Caudate nucleus (tissue), 63 donors: ENCODE measurements at places on chromosomes 6 and 20.

- no peak for DNase-seq
Observed at GRCh38 chr6:145783796-145784195, 30.8 kb downstream of the FBXO30 start.

DNA sequence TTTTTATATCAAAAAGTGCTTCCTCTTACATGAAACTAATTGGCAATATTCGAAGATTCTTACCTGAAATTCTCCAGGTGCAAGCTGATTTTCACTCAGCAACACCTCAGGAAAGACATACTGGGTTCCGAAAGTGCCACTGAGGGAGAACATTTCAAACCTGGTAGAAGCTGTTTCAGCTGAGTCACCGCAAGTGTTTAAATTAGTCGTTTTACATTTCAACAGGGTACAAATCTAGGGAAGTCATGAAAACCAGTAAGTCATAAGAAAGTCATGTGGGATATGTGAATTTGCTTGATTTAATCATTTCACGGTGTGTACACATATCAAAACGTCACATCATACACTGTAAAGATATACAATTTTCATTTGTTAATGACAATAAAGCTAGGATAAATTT, 25.3 kb upstream of the TAAR1 start:
- no peak for DNase-seq

GRCh38 chr6:125765944-125766343, 16.5 kb downstream of the HEY2 start:
- DNase-seq: no peak

GRCh38 chr6:44733868-44734267, 346.4 kb downstream of the CDC5L start:
- no peak for DNase-seq

- no peak for DNase-seq
Observed at GRCh38 chr20:8127553-8128255, 4.4 kb upstream of the PLCB1 start.

DNA sequence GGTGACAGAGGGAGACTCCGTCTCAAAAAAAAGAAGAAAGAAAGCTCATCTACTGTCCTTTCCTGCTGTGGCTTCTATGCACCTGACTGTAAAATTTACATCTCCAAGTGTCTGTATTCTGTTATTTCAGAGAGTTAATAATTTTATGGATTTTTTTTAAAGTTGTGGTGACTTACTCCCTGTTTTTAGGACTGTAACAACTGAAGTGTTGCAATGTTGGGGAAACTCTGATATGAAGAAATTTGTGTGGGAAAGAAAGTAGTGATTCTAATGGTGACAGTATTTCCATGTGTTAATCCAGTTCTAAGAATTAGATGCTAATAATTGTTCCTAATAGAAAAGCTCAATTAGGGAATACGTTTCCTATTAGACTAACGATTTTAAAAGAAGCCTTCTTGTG, 27.4 kb downstream of the STX11 start:
- no peak for DNase-seq

DNA sequence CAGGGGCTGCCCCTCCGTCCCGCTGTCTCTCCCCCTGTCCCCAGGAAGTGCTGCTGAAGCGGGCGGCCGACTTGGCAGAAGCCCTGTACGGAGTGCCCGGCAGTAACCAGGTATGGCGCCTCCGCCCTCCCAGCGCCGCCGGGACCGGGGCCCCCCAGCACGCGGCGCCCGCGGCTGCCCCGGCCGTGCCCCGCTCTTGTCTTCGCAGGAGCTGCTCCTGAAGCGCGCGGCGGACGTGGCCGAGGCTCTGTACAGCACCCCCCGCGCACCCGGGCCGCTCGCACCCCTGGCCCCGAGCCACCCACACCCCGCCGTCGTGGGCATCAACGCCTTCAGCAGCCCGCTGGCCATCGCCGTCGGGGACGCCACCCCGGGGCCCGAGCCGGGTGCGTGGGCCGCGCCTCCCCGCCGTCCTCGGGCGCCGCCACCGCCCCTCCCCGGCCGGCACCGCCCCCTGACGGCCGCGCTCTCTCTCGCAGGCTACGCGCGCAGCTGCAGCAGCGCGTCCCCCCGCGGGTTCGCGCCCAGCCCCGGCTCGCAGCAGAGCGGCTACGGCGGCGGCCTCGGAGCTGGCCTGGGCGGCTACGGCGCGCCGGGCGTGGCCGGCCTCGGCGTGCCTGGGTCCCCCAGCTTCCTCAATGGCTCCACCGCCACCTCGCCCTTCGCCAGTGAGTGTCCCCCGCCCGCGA, 48.4 kb downstream of the CPXM1 start:
- DNase-seq: no peak

DNA sequence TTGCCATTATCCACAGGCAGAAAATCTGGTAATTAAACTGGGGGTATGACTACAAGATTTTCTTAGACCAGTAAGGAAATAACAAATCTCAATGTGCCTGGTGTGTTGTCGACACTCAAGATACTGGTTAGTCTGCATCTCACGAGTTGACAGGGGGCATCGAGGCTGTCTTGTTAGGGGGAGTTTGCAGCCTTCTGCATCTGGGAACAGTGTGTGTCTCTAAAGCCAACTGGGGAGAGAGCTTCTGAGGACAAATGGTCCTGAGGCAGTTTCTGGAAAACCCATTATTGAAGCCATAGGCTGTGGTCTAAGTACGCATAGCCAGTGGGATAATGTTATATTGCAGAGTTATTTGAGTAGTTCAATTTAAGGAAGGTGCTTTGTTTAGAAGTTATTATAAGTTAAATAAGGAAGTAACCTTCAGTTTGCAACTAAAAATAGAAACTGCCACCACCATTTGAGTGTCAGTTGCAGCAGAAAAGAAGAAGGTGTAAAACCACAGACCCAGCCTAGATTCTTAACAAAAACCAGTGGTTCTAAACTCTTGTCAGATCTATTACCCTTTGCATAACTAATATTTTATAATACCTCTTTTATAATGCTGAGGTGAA, 15.4 kb upstream of the MAPK13 start:
- no peak for DNase-seq

GRCh38 chr20:1001116-1001515, 995 bp downstream of the RSPO4 start:
- DNase-seq: no peak

- DNase-seq: no peak
Observed at GRCh38 chr20:10659651-10660601, 13.9 kb downstream of the JAG1 start.

GRCh38 chr6:36109092-36109491, 21.2 kb upstream of the MAPK13 start:
- no peak for DNase-seq

GRCh38 chr6:31171931-31172905, 1.7 kb upstream of the POU5F1 start:
- DNase-seq: no peak

GRCh38 chr6:131038597-131039344, 24.3 kb downstream of the EPB41L2 start:
- DNase-seq: no peak

- no peak for DNase-seq
Observed at GRCh38 chr6:51842061-51842803, 245.2 kb downstream of the PKHD1 start.

- DNase-seq: no peak
Observed at GRCh38 chr6:128827675-128828464, 55.1 kb upstream of the LAMA2 start.

DNA sequence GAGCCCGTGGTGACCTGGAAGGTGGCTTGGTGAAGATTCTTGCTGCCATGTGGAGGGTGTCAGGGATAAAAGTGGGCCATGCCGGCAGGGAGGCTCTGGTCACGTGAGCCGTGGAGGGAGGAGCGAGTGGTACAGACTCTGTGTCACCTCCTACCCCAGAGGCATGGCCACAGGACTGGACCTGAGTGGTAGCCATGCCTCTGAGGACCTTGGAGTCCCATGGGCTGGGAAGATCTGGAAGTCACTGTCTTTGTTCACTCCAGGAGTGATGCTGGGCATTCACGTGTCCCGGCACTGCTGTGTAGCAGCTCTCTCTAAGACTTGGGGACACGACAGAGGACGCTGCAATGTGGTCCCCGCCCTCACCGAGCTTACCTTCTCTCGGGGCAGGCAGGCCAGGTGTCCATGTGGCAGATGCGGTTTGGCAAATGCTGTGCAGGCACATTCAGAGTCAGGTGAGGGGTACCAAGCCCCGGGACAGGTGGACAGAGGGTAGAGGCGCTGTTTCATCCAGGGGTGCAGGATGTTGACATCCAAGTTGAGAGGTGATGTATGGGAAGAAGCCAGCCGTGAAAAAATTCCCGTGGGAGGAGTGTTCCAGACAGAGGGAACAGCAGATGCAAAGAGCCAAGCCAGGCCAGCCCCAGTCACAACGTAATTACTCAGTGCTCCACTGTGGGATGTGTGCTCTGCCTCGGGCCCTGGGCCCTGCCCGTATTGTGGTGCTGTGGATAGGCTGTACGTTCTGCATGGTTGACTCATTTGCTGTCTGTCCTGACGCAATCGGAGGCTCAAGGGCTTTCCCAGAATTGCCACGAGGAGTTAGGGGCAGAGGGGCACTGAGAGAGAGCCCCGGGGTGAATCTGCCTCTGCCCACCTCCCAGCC, 307.8 kb downstream of the TAF4 start:
- no peak for DNase-seq

DNA sequence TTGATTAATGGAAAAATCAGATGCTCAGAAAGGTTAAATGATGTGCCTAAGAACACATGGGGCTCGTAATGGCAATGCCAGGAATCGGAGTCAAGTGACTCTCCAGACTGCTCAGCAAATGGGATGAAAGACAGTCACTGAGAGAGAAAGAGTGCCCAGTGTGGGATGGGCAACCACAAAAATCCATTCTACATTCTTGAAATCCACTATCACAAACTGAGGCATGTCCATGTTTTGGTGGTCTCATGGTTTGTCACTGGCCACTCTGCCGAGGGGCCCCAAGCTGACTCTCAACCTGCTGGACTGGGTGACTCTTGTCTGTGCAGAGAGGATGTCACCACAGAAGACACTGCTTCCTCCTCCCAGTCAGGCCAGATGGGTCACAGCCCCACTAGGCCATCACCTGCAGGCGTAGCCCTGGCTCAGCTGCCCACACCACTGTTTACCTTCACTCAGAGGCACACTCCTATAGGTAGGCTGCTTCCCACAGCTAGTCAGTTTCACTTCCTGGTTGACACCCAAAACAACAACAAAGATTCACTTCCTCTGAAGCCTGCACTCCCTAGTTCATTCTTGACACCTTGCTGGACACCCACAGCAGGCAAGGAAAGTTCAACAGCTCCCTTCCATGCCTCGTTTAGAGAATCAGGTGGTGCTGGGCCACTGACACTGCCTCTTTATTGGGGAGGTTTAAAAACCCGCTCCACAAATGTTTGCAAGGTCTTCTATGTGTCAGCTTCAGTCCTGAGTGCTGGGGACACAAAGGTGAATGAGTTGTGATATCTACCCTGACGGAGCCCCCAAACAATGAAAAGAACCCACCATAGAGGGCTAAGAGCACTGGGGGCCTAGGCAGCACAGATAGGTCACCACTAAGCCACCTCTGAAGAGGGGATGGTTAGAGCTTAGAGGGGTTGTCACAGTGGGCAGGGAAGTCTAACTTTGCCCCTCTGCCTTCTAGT, 21.7 kb downstream of the MAP1LC3A start:
- DNase-seq: no peak

- DNase-seq: no peak
Observed at GRCh38 chr6:109010705-109011102, 83.9 kb downstream of the SESN1 start.

DNA sequence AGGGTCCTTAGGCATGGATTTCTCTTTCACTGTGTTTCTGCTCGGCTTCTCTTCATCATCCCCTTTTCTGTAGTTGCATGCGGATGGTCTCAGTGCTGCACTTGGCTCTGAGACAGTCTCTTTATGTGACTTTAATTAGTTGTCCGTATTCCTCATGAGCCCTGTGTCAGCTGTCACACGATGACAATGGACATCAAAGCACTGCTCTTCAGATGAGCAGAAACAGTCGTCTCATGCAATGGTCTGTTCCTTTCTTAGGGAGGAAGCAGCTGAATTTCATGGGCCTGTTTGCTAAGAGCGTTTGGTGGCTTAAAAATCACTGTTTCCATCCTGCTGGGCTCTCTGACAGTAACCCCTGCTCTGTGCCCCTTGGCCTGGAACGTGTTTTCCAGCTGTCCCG, 64.9 kb downstream of the SYTL3 start:
- DNase-seq: no peak

- DNase-seq: no peak
Observed at GRCh38 chr6:144535630-144536029, 250.5 kb downstream of the UTRN start.

DNA sequence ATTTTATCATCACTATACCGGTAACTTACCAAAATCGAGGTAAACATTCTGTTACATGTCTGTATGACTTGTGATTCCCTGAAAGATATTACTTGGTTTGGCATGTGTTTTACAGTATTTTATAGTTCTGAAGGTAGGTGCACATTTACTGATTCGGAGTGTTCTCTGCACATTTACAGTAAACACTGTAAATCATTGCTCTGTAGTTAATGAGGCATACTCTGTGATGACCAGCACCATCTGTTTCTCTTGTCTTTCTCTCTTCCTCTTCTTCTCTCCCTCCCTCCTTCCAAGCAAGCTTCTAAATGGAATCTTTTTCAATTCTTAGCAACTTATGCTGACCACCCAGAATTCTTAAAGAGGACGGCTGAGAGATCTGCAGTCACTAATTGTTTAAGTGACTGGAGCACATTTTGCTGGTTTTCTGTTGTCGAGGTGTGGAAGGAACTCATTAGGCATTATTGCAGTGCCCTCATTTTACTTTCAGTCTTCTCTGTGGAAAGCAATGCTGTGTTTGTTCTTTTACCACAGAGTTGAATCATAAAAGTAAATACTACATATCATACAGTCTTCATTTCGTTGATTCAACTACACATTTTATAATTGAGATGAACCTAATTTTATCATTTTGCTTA, 126.5 kb downstream of the UTRN start:
- DNase-seq: no peak

- no peak for DNase-seq
Observed at GRCh38 chr6:165052561-165053480, 256.6 kb downstream of the C6orf118 start.

GRCh38 chr6:156191895-156192294, 585.3 kb upstream of the ARID1B start:
- DNase-seq: no peak

GRCh38 chr6:18990059-18990978, 603.2 kb downstream of the RNF144B start:
- DNase-seq: no peak

DNA sequence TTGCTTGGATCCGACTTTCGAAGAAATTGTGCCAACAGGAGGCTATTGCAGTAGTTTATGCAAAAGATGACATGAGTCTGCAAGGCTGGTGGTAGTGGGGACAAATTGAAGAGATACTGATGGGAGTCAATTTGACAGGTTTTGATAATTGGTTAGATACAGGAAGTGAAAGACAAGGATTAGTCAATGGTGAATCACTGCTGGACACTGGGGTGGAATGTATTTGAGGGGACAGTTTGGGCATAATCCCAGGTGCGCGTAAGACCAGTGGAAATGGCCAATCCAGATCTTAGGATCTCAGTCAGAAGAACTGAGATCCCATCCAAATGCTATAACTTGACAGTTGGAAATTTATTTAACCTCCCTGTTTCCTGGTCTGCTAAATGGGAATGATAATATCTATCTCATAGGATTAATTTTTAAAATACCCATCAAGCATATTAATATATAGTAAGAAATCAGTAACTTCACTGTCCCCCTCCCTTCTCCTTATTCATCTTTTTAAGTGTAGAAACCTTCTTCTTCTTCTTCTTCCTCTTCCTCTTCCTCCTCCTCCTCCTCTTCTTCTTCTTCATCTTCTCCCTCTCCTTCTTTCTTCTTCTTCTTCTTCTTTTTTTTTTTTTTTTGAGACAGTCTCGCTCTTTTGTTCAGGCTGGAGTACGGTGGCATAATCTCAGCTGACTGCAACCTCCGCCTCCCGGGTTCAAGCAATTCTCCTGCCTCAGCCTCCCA, 30.9 kb upstream of the ERVFRD-1 start:
- DNase-seq: no peak
